ENCODE measurements at places on chromosomes 16 and 17.

- no peak for DNase-seq
These were observed 78.1 kb downstream of the TUBD1 start for GRCh38 chr17:59814685-59815084.

DNA sequence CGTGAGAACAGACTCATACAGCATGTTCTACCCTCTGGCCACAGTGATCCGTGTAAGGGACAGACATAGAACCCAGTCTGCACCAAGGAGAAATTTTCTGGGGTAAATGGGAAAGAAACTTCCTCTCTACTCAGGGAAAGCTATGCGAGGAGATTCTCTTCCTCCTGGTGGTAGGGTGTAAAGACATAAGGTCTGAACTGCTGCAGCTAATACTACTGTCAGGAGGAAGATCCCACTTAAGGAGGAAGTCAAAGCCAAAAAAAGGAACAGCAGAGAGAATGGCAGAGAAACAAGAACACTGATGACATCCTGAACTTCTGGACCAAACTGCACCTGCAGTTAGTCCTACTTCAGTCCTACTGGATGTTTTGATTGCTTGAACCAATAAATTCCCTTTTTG, 7.1 kb upstream of the TM4SF5 start:
- DNase-seq: no peak

DNA sequence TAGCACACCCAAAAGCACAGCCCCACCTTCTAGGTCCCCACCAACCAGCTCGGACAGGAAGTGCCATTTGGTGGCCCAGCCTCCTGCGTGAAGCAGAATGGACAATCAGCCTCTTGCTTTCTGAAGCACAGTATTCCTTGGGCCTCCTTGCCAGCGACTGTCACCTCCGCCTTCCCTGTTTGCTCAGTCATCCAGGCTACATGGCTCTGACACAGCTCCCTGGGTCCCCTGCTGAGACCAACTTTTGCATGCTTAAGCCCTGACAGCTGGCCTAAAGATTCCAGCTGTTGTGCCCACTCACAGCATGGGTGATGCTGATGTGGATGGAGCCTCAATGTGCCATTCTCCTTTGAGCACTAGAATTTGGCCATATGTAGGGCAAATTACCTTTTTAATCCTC, 4.5 kb upstream of the CACNG5 start:
- DNase-seq: no peak

DNA sequence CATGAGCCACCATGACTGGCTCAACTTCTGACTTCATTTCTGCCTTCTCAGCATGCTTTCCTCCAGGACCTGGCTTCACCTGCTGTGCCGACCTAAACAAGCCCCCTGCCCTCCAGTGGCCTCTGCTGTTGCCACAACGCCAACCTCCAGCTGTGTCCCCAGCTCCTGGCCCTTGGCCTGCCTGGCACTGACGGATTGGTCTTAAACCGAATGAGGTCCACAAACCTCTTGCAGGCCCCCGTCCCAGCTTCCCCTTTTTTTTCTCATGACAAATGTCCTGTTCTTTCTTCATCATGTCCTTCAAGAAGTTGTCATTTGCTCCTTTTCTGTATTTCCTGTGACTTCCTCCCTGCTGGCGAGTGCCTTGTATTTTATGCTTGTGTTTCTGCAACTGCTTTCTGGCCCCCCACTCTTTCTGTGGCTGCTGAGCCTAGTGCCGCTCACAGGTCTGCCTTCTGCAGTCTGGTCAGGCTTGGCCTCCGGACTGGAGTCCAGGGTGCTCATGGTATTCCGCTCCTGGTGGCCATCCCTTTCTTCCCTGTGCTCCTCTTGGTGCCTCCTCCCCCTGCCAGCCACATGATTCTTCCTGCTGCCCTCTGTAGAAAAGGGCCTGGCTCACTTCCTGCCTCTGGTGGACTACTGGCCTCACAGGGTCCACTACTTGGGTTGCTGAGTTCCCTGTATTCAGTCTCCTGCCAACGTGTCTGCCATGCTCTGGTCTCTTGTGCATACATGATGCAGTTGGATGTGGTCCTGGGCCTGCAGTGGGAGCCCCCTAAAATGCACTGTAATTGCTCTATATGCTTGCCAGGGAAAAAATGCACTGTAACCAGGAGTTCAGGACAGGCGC, 2.9 kb downstream of the ATP6V0C start:
- no peak for DNase-seq

GRCh38 chr17:57567251-57567650, 177.8 kb downstream of the CCDC182 start:
- no peak for DNase-seq

GRCh38 chr17:58401287-58401686, 16.0 kb downstream of the RNF43 start:
- DNase-seq: no peak
